T-helper 17 cell (primary cell): ENCODE measurements at places on chromosomes 2 and 18.

- DNase-seq: peak; percentile 26
Measured at GRCh38 chr2:196131949-196132925, 39.1 kb downstream of the STK17B start.

GRCh38 chr18:57916684-57917083, 113.6 kb upstream of the ATP8B1 start:
- DNase-seq: no peak

- DNase-seq: peak; percentile 77
Measured at GRCh38 chr18:79405781-79406575, 10.2 kb downstream of the NFATC1 start.

DNA sequence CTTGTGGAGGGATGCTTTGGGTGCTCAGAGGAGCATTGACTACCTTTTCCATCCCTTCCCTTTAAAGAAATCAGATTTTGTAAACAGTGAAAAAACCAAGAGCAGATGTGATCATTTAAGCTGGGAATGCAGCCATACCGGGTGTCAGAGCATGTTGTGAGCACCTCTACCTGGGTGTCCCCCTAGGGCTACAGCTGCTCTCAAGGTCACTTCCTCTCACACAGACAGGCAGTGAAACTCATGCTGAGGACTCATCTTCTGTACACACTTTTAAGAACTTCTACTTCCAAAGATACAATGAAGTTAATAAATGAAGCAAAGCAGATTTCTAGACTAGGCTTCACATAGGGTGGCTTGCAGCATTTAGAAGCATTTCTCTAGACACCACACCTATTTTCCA, 48.4 kb upstream of the FRZB start:
- no peak for DNase-seq

- no peak for DNase-seq
Measured at GRCh38 chr2:238420442-238420841, 6.3 kb upstream of the ASB1 start.

GRCh38 chr2:95344215-95344583, 47.1 kb downstream of the KCNIP3 start:
- DNase-seq: no peak

GRCh38 chr18:58539659-58540380, 89.1 kb downstream of the ALPK2 start:
- no peak for DNase-seq
